ENCODE measurements at places on chromosomes 16 and 17.

- no peak for DNase-seq
These were observed 115.0 kb upstream of the CIBAR2 start for GRCh38 chr16:85227084-85227945.

GRCh38 chr17:57855391-57856035, 5.7 kb upstream of the MRPS23 start:
- DNase-seq = no peak

- DNase-seq = no peak
These were observed 591.4 kb upstream of the CDH11 start for GRCh38 chr16:65713181-65713808.

- DNase-seq = no peak
These were observed 147.4 kb downstream of the SEC14L1 start for GRCh38 chr17:77288115-77288619.

- DNase-seq = no peak
These were observed 176.2 kb upstream of the FOXF1 start for GRCh38 chr16:86334079-86334635.

GRCh38 chr17:80917716-80918560, 73.7 kb upstream of the CHMP6 start:
- no peak for DNase-seq

GRCh38 chr16:56874800-56875199, 9.8 kb downstream of the SLC12A3 start:
- DNase-seq = no peak

DNA sequence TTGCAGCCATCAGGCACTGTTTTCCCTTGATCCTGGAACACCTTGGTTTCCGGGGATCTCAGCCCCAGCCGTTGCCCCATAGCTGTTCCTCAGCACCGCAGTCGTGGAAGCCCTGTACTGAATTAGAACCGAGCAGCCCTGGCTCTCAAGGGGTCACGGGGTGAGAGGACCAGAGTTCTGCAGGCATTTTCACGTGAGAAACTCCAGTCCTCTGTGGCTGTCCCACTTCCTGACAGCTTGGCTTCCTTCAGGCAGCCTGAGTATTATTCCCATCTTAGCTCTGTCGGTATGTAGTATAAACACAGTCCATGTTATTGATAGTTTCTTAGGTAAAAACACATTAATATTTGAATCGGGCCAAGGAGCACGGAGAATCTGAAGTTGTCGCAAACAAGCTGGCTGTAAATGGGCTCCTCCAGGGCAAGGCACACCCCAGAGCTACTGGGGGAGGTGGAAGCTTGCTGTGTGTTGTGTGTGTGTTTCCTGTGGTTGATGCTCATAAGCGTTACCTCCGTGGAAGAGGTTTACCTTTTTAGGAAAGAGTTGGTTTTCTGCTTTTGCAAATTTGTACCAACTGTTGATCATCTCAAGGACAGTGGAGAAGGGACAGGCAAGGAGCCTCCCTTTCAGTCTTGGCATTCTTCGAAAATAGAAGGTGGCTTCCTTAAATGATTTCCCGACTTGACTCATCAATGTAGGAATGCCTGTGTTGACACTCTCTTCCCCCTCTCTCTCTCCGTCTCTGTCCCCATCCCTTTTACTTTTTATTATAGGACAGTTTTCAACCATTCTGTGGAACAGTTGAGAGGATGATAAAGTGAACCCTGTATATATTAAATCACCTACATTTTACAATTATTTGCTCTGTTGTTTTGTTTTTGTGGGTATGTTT, 208.9 kb upstream of the CHMP6 start:
- peak; percentile 77 for DNase-seq

GRCh38 chr16:21120976-21121520, 29.6 kb downstream of the DNAH3 start:
- no peak for DNase-seq

DNA sequence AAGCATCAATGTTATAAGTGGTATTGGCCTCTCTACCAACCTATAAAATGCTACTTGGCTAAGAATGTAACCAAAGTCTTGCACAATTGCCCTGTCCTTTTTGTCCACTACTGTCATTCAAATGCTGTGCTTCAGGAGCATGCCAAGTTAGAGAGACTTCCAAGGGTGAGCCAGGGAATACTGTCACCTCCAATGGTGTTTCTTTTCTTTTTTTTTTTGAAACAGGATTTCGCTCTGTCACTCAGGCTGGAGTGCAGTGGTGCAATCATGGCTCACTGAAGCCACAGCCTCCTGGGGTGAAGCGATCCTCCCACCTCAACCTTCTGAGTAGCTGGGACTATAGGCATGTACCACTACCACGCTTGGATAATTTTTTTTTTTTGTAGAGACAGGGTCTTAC, 43.7 kb upstream of the ERN1 start:
- DNase-seq = no peak

GRCh38 chr16:19167710-19168370, at the start of gene SYT17:
Gene SYT17 (plus strand): TSS chr16:19168240. CDS start chr16:19168647, 407 bp downstream.
- DNase-seq = peak; percentile 70

Data from activated CD4-positive, alpha-beta T cell treated with anti-CD3 and anti-CD28 coated beads, Interleukin-2, Interleukin-6, amounts not matched to agents 100 ng/mL and 50 ng/mL, durations not matched to agents 16 hours and 8 hours (primary cell).